ENCODE measurements at places on chromosomes 11 and 22. TPM values are rescaled to one million over a fixed set of nuclear protein-coding genes. Genes with fewer than 3 reads are reported as not detected.

FOLR2 gene
- not detected for total RNA-seq

OR51B5 gene
- total RNA-seq = not detected

KMT5B gene
- total RNA-seq = 26.9 TPM

VPREB3 gene
- 0.90 TPM for total RNA-seq

POU2AF1 gene
- total RNA-seq = 2.5 TPM

TSPAN32 gene
- total RNA-seq = 10.2 TPM

NRIP3 gene
- 3.2 TPM for total RNA-seq

PCSK7 gene
- 147 TPM for total RNA-seq

- DNase-seq = peak; percentile 25
Measured at GRCh38 chr22:48576333-48577013, 1251.2 kb downstream of the BRD1 start.

DNA sequence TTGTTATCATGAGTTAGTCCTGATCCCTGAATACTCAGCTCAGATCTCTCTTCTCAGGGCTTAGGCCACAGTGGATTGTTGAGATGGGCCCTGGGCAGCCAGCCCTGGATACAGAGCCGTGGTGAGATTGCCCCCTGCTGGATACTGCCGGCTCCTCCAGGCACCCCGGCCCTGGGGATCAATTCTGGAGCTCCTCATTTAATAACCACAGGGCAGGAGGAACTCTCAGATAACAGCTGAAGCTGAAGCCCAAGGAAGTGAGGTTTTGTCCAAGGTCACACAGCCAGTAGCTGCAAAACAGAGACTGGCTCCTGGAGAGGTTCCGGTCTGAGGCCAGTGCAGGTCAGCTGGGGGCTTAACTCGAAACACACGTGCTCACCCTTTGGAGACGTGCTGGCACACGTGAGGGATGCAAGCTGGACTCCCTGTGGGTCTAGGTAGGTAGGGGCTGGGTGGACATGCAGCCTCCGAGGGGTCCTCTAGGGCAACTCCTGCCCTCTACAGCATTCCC, 16.0 kb downstream of the USH1C start:
- peak; percentile 51 for DNase-seq

DNA sequence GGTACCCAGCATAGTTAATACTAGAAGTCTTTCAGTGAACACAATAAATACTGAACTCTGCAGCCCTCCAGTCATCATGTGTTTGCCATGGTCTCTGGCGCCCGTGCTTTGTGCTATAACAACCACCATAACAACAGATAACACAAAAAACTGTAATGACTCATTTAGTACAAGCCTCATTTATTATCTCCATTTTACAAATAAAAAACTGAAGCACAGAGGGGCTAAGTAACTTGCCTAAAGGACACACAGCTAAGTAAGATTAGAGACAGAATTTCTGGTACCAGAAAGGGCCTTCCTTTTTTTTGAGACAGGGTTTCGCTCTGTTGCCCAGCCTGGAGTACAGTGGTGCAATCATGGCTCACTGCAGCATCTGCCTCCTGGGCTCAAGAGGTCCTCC, 19.5 kb downstream of the RBFOX2 start:
- DNase-seq = no peak

DNA sequence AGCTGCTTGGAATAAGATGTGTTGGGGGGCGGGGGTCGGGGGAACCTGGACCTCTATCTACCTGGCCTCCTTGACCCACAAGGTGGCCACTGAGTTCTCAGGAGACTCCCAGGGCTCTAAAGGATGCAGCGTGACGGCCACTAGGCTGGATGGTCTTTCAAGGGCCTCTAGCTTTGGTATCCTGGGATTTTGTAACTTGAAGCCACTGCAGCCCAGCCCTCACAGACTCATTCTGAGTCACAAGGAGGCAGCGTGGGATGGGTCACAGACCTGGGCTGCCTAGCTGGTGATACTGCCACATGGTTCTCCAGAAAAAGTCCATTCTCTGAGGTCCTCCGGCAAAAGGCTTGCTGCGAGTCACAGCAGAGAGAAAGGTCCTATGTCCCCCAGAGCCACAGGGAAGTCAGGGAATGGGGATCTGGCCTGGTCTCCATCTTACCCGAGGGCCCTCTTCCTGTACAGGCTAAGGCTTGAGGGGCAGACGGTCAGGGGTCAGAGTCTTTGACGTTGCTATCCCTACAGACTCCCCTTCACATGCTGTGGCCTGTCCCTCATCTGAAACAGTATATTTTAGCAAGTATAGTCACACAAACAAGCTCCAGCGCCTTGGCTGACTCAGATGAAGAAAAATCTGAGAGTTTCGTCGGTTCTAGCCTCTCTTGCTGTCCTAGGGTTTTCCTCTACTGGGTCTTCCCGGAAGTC, 52.4 kb downstream of the KCNC1 start:
- no peak for DNase-seq

DNA sequence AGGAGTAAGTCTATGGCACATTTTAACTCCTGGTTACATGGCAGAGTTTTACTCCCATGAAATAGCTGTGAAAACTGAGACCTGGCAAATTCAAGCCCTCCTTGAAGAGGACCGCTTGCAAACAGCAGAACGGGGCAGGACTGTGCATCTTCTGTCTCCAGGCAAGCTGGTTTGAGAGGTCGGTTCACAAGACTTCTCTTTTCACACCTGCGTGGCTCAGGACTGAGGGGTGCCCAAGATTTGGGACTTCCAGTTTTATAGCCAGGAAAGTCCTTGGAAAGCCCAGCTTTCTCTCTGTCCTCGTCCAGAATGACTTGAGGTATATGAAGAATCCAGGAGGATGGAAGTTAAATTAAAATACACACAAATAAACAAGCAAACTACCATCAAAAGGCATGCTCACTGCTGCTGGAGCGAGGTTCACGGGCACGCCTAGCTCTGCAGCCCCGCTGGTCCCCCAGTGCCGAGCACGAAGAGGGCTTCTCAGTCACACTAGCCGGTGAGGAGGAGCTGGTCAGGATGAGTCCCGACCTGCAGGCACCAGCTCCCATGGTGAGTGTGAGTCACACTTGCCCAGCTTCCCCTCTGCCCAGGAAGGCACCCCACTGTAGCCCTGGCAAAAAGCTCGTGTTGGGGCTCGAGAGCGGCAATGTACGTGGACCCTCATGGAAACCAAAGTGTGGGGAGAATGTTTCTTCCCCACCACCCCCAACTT, 1382.4 kb downstream of the BRD1 start:
- DNase-seq = no peak

DNA sequence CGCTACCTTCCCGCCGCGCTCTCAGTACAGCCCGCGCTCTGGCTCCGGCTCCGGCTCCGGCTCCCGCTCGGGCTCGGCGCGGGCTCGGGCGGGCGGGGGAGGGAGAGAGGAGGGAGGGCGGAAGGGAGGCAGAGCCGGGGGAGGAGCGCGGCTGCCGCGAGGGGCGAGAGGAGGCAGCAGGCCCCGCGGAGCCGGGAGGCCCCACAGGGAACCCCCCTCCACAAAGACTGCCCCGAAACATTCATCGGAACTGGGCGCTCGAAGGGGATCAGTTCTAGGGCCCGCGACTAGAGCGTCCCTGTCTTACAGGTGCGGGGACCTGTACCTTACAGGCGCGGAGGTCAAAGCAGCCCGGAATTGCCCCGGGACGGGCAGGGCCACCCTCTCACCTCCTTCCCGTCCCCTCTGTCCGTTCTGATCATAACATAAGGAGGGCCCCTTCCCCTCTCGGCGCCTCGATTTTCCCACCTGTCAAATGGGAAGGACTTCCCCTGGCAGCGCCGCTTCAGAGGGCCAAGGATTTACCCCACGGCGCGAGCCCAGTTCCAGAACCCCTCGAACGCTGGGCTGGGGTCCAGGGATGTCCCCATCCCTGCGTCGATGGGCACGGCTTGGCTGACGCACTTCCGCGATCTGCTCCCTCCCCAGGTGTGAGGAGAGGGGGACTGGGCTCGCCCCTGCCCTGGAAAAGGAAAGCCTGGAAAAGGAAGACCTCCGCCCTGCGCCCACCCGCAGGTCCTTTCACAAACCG, at the start of gene SHISA8:
SHISA8 (minus strand) TSS at position 40 of the 751 bp plus-strand sequence. CDS start 407 bp downstream, outside the sequence.
- peak; percentile 73 for DNase-seq

DNA sequence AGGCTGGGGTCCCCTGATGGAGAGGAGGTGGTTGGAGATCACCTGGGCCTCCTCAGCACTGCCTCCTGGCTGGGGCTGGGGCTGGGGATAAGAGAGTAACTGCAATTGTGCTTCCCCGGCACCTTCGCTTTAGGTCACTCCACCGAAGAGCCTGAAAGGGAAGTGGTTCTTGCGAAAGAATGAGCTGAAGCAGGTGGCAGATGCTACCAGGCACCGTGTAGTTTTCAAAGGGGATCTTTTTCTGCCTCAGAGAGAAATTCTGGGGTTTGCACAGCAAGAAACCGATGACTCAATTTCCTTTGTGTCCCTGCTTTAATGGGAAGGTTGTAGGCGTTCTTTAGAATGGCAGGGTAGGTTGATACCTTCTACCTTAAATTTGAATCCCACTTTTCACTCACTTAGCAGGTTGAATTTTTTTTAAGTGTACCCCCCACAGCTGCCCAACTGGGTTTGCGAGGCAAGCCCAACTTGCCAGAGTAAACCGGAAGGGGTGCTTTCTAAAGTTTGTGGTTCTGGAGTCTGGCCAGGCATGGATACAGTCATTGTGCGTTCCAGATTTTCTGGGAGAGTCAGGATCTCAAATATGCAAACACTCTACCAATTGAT, 5.3 kb downstream of the CD44 start:
- peak; percentile 81 for DNase-seq

- peak; percentile 90 for DNase-seq
Measured at GRCh38 chr22:26642465-26643417, 14.6 kb upstream of the MIAT start.

DNA sequence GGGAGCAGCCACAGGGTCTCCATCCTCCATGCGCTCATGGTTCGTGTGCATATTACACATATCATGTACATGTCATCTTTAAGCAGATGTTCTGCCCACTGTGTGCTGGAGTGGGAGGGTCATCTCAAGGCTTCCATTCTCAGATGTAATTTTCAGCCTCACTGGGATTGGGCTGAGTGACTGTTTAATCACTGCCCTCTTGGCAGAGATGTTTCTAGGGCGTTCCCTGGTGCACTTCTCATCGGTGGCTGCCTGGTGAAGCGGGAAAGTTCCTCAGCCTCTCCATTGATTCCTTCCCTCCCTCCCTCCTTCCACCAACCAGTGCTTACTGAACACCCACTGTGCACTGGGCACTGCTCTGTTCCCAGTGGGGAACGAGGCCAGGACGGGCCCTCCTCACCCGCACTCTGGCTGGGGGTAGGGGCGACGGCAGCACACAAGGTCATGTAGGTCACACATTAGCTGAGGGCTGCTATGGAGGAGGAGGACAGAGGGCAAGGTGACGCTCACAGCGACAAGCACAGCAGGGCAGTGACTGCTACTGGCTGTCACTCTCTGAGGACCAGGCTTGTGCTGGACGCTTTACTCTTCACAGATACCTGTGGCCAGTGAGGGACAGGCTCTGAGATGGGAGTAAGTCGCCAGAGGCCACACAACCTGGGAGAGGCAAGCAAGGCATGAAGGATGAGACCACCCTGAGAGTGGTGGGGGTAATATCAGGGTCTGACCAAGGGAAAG, 22.9 kb downstream of the GNAZ start:
- DNase-seq = no peak

DNA sequence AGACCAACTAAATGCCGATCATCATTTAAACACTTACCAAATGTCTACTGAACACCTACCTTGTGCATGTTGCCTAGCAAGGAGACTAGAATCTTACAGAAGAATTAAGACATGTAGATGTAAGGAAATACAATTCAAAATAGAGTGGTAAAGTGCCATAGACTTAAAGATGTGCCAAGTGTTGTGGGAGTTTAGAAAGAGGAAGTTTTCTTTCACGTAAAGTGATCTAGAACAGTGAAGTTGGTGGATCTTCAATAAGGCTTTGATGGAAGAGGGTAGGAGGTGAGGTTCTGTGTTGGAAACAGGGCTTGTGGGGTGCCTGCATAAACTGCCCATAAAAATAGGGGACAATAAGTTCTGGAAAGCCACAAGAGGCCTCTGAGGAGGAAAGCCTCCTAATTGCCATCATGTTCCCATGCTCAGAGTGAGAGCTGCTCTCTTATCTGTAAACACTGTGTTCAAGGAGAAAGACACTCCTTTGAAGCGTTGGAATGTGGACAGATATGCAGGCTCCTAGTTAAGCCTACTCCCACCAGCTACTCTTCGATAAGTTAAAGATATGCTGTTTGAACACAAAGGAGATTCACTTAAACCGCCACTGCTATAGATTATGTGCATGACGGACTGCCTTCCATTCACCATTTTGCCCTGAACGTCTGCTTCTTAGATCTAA, 66.7 kb downstream of the HSD17B12 start:
- no peak for DNase-seq

DNA sequence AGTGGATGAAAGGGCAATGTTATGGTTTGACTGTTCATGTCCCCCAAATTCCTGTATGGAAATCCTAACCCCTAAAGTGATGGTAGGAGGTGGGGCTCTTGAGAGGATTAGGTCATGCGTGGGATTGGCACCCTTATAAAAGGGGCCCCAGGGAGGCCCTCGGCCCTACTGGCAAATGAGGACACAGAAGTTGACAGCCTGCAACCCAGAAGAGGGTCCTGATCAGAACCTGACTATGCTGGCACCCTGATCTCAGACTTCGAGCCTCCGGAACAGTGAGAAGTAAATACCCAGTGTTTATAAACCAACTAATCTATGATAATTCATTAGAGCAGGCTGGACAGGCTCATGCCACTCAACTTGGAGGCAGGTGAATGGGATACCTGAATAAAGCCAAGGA, 8.7 kb downstream of the IFITM10 start:
- no peak for DNase-seq

- DNase-seq = no peak
Measured at GRCh38 chr11:125330462-125331325, 165.4 kb downstream of the FEZ1 start.

DNA sequence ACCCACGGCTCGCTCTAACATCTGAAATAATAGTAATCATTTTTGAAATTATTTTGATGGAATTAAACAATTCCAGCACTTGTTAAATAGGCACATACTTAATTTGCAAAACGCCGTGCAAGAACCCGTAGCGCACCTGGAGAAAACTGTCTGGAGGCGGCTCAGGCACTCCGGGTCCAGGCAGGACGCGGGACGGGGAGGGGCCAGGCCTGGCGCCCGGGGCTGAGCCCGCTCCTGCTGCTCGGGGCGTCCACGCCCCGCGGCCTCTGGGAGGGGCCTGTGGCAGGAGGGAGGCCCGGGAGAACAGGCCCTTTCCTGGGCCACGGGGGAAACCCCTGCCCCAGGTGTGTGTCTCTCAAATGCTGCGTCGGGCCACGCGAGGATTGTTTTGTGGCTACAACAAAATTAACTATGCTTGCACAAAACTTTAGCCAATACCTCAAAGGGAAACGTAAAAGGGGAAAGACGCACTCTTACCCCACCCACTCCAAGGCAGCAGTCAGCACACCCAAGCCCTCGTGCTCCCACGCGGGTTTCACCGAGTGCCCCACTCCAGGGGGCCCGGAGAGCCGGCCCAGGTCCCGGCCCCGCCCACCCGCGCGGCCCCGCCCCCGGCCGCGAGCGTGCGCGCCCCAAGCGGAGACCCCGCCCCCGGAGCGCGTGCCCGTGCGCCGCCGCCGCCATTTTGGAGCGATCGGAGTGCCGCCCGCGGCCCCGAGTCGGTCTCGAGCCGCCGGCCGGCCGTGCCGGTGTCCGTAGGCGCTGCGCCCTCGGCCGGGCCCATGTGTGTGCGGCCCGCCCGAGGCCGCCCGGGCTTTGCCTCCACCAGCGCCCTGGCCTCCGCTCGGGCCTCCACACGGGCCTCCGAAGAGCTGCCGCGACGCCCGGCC, at the start of gene PPP6R2:
PPP6R2 (plus strand) TSS at position 677 of the 890 bp plus-strand sequence. CDS start 50,582 bp downstream, outside the sequence.
- DNase-seq = peak; percentile 95
